ENCODE measurements at places on chromosomes 16 and 17.

GRCh38 chr17:48925991-48926342 lies 17.8 kb downstream of the UBE2Z start:
- no peak for DNase-seq

DNA sequence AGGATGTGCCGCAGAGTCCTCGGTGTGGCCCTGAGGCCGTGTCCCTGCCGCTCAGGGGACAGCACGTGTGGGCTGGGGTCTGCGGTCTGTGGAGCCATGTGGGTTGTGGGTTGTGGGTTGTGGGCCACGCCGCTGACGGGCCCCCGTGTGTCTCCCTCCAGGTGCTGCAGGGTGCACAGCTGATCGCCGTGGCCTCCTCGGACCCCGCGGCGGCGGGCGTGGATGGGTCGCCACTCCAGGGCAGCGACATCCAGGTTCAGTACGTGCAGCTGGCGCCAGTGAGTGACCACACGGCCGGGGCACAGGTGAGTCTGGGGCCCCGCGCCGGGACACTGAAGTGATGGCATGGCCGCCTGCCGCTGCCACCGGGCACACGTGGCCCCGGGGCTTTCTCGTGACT lies 120.7 kb downstream of the BANP start:
- DNase-seq = no peak

DNA sequence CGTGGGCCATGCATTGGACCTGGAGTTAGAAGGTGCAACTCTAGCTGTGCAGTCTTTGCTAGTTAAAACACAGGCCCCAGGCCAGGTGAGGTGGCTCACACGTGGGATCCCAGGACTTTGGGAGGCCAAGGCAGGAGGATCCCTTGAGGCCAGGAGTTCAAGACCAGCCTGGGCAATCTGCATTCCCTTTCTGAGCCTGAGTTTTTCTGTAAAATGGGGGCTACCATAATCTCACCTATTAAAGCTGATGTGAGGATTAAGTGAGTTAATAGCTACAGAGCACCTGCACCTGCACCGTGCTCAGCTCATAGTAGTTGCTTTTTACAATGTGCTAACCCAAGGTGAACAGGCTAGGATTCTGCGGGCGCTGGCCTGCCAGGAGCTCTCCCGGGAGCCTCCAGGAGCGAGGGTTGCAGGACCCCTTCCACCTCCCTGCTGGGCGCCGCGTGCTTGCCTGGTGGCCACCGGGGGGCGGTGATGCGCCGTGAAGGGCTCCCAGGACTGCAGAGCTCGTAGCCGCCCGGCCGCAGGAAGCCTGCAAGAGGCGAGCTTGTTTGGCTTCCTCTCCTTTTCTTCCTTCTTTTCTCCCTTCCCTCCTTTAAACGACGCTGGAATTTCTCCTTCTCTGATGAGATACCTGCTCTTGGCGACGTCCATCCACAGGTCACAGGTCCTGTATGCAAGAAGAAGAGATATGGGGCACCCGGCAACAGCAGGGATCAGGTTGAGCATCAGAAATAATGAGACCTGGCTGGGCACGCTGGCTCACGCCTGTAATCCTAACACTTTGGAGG lies 51.3 kb downstream of the ZFP90 start:
- DNase-seq = no peak

GRCh38 chr17:57584050-57584551 lies 161.0 kb downstream of the CCDC182 start:
- DNase-seq = no peak

DNA sequence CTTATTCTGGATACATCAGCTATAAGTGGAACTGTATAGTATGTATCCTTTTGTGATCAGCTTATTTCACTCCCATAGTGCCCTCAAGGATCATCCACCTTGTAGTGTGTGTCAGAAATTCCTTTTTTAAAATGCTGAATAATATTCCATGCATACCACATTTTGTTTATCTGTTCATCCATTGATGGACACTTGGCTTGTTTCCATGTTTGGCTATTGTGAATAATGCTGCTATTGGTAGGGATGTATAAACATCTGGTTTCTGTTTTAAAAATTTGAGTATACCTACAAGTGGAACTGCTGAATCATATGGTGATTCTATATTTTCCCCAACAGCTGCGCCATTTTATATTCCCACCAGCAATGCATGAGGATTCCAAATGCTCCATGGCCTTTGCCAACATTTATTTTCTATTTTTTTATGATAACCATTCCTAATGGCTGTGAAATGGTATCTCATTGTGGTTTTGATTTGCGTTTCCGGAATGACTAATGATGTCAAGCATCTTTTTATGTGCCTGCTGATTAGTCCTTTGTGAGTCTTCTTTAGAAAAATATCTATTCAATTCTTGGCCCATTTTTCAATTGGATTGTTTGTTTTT lies 11.6 kb downstream of the RCVRN start:
- DNase-seq = no peak

DNA sequence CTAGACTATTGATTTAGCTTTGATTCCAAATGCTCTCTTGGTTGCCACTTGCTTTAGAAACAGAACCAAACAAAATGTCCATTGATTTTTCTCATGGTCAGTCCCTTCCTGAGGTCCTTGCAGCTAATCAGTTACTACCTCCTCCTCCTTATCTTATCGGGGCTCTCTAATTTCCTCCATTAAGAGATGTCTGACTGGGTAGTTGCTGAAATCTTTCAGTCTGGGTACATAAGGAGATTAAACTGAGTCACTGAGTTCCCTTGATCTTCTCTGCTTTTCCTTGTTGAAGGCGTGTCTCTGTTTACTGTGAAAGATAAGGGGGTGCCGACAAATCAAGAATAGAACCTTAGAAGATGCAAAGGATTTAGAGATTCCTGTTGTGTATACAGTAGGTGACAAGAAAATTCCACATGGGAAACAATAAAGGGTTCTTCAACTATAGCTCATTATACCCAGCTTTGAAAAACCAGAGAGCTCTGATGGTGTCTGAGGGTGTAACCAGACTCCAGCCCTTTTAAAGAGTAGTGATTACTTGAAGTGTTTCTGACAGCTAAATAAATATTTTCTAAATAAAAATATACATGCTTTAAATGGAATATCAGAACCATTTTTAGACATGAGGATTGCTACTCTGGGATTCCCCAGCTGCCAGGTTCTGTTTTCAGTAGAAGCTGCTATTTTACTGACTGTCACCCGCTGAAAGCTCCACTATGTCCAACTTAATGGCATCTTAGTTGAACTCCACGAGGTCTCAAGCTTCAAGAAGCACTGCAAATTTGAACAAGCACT lies 791.3 kb upstream of the SOX9 start:
- DNase-seq = no peak

GRCh38 chr16:79542237-79542774 lies 58.2 kb downstream of the MAF start:
- DNase-seq = no peak
